Endothelial cell (in vitro differentiated cells): ENCODE measurements at places on chromosomes 4 and X.

GRCh38 chr4:121449416-121449815, 68.6 kb upstream of the QRFPR start:
- DNase-seq = no peak

DNA sequence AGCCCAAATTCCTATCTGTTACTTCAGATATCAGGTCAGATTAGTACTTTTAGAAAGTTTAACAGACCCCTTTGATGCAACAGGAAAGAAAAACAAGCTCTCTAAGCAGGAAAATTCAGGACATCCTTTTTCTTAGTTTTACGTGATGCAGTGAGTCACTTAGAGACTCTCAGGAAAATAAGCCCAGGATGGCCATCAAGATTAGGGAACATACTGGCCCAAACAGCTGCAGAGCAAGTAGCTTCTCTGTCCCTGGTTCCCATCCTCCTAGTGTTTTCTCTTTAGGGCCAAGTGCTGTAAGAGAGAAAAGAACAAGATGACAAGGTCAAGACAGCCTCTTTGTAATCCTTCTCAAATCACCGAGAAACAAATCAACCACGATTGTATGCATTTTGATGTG, 219.1 kb downstream of the ZNF674 start:
- DNase-seq = no peak

DNA sequence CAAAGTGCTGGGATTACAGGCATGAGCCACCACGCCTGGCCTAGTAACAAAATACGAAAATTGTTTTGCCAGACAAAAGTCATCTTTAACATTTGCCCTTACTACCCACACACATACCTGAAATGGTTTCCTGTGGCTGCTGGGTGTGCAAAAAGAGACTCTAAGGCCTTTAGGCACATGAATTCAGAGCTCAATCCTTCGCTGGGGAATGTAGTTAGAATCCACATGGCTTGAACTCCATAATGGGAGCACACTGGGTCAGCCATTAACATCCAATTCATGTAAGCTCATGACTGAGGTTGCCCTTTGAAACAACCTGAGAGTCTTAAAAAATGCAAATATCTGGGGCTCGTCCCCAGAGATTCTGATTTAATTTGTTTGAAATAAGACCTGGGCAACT, 87.8 kb downstream of the HPGD start:
- DNase-seq = no peak

GRCh38 chrX:104166735-104167436, 633 bp downstream of the FAM199X start:
- no peak for DNase-seq

GRCh38 chr4:80365928-80366327, 30.4 kb downstream of the CFAP299 start:
- DNase-seq = peak; percentile 58

GRCh38 chr4:177371461-177371860, 61.8 kb downstream of the NEIL3 start:
- no peak for DNase-seq

DNA sequence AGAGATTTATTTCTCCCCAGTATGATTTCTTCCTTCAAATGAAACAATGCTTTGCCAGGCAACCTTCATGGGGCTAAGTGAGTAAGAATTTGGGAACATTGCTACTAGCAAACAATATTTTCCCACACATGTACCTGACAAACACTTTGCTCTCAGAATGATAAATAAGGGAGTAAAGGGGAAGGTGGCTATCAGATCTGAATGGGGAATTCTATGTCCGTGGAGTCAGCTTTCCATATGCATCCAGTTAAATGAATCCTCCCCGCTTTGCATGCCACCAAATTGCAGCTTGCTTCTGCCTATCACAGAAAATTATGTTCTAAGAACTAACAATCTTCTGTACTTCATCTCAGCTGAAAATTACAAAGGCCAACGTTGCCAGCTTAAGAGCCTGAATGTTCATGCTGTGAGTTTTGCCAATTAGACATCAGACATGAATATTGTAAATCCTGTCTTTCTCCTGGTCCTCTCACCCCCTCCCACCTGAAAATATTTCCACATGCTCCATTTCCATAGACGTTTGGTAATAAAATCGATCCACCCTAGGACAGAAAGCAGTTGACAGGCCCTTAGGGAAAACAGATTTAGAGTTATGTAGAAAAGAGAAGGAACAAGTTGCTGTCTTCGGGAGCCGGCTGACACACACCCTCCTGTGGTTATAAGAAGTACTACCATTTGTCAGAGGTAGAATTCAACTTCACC, 6.3 kb downstream of the MEPE start:
- no peak for DNase-seq
